ENCODE measurements at places on chromosomes 6 and 20. TPM values are rescaled to one million over a fixed set of nuclear protein-coding genes. Genes with fewer than 3 reads are reported as not detected.

Gene TRIM31
- not detected for total RNA-seq

Gene ECT2L
- not detected for total RNA-seq

Gene ASIP
- total RNA-seq: not detected

Gene BMP6
- total RNA-seq: 0.06 TPM

Gene CLVS2
- under 0.01 TPM for total RNA-seq

Gene SAMHD1
- total RNA-seq: 12.6 TPM

GRCh38 chr6:7260291-7261031 lies 52.5 kb downstream of the SSR1 start:
- no peak for DNase-seq

DNA sequence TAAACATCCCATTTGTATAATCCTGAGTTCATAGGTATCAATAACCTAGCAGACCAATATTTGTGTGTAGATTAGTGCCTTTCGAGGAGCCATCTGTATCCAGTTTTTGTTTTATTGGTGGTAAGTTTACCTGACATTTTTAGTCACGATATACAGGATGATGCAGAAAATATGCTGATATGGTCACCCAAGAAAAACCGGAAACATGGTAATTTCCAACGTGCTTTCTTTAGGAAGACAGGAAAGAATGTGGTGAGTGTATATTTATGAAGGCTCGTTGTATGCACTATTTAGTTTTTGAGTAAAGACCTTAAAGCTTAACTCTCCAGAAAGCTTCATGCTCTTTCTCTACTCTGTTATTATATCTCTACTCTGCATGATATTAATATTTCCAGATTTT lies 180.2 kb upstream of the PHACTR1 start:
- DNase-seq: no peak

GRCh38 chr6:100724222-100724621 lies 156.9 kb downstream of the ASCC3 start:
- DNase-seq: no peak

- no peak for DNase-seq
These were observed 8.7 kb upstream of the HLA-E start for GRCh38 chr6:30480536-30481156.

GRCh38 chr20:63656451-63656850 lies 1.7 kb upstream of the RTEL1 start:
- DNase-seq: peak; percentile 23

GRCh38 chr6:45275358-45275757 lies 52.8 kb upstream of the RUNX2 start:
- no peak for DNase-seq

GRCh38 chr20:63071541-63072181 lies 64.9 kb upstream of the BHLHE23 start:
- DNase-seq: peak; percentile 23

- peak; percentile 35 for DNase-seq
These were observed 139.4 kb downstream of the RNGTT start for GRCh38 chr6:88823998-88824397.

- DNase-seq: no peak
These were observed 45.4 kb upstream of the AGPAT4 start for GRCh38 chr6:161319231-161319630.

- no peak for DNase-seq
These were observed 83.8 kb downstream of the GCLC start for GRCh38 chr6:53461041-53461656.

DNA sequence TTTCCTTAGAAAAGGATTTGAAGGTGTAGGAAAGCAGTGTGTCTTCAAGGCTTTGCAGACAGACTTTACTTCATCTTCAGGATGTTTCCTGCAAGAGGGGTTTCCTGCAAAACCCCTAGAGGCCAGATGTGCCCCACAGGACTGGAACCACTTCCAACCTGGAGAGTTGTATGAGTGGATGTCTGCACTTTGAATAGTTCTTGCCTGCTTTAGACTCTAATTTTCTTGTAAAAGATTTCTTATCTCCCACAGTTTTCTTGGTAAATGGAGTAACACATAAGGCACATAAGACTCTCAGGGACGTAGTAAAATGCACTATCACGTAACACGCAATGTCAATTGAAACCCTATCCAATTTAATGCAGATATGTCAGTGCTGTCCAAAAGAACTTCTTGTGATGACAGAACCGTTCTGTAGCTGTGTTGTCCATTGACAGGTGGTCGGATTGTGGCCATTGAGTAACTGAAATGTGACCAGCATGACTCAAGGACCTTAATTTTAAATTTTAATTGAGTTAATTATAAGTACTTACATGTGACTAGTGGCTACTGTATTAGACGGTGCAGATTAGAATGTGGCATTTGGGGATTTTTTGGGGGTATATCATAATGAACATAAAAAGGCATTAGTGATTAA lies 118.7 kb downstream of the JARID2 start:
- DNase-seq: no peak

DNA sequence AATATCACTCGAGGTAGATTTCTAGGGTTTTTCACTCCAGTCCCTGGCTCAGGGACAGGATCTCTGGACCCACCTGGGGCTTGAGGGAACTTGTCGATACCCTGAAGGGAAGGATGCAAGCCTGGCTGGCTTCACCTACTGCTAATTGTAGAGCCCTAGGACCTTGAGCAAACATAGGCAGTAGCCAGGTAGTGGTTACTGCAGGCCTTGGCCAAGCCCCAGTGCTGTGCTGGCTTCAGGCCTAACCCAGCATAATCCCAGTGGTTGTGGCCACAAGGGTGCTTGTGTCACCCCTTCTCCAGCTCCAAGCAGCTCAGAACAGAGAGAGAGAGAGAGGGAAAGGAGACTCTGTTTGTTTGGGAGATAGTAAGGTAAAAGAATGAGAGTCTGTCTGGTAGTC lies 5.8 kb upstream of the MCM9 start:
- no peak for DNase-seq
